ENCODE measurements at places on chromosomes 16 and 17. TPM values are rescaled to one million over a fixed set of nuclear protein-coding genes. Genes with fewer than 3 reads are reported as not detected.

GRCh38 chr16:52073024-52073423, 473.9 kb downstream of the TOX3 start:
- DNase-seq: no peak

- no peak for DNase-seq
Measured at GRCh38 chr16:14499110-14499509, 130.9 kb downstream of the PARN start.

DNA sequence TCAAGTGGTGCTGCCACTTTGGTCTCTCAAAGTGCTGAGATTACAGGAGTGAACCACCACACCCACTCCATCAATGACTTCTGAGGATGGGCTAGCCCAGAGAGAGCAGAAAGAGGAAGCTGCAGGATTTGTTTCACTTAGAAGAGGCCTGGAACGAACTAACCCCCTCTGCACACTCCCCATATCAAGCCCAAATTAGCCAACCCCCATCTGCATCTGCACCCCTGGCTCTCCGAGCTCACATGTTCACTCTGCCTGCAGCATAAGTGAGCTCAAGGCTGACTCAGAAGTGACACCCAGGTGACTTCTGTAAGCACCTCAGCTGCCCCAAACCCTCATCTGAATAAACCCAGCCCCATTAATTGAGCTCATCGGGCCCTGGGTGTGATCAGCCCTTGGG, 4.8 kb downstream of the SCNN1G start:
- DNase-seq: no peak

DNA sequence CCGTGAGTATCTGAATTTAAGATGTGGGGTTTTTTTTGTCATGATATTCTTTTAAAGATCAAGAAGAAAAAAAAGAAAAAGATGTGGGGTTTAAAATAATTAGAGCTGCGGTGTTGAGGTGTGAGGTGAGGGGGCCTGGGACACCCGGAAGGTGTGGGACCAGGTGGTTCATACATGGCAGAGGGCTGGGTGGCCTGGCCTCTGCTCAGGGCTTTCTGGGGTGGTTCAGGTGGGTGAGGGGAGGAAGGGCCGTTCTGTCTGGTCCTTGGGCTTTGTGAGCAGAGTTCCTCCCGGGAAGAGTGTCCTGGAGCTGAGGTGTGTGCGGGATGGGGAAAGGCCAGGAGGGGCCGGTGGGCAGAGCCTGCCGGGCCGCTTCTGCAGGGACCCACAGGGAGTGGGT, 5.0 kb downstream of the PRSS27 start:
- no peak for DNase-seq

- no peak for DNase-seq
Measured at GRCh38 chr16:68070249-68070730, 14.9 kb upstream of the NFATC3 start.

DNA sequence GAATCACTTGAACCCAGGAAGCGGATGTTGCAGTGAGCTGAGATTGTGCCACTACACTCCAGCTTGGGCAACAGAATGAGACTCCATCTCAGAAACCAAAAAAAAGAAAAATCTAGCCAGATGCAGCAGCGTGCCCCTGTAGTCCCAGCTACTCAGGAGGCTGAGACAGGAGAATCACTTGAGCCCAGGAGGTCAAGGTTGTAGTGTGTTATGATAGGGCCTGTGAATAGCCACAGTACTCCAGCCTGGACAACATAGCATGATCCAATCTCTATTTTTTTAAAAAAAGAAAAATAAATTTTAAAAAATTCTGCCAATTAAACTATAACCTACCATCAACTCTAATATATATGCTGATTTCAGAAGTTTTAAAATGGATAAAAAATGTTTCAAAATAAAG, 15.8 kb downstream of the PHLPP2 start:
- DNase-seq: no peak

DNA sequence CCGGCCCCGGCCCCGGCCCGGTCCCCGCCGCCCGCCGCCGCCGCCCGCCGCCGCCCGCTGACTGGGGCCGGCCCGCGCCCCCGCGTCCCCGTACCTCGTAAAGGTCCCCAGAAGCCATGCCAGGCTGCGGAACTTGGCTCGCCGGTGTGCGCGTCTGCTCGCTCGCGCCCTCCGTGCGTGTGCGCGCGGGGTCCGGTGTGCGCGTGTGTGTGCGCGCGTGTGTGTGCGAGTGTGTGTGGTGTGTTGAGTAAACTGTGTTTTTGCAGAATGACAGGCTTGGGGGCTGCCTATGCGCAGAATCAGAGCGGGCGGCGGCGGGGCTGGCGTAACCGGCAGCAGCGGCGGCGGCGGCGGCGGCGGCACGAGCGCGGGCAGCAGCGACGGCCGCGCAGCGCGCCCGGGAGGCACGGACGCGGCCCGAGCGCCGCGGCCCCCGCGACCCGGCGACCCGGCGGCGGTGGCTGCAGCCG, 307 bp downstream of the CDYL2 start:
- peak; percentile 37 for DNase-seq

The PPM1E gene
- total RNA-seq: under 0.01 TPM

The CCL23 gene
- total RNA-seq: not detected

The CD300LB gene
- total RNA-seq: not detected

The MAF gene
- 2.6 TPM for total RNA-seq

The MYADML2 gene
- not detected for total RNA-seq

The SDR42E1 gene
- 0.38 TPM for total RNA-seq

Measured in LHCN-M2 (cell line).